ENCODE measurements at places on chromosomes 2 and 18.

- DNase-seq, result no peak
Measured at GRCh38 chr2:196934672-196935071, 8.2 kb upstream of the PGAP1 start.

- DNase-seq, result no peak
Measured at GRCh38 chr2:37323176-37323780, 1.4 kb downstream of the PRKD3 start.

DNA sequence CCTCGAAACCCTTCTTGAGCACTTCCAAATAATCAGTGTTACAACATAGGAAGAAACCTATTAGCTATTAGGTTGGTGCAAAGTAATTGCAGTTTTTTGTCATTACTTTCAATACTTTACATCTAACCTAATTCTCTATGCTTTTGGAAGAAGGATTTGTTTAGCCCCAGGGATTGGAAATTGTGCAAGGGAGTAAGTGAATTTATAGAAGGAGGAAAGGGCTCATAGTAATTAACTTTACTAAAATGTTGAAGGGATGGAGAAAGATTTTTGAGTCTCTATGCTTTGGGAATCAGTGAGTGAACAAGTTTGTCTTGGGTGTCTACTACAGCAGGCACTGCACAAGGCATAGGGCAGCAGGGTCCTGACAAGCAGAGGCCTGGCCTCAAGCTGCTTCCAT is 261.1 kb downstream of the EN1 start:
- no peak for DNase-seq

- no peak for DNase-seq
Measured at GRCh38 chr2:228387776-228388175, 206.3 kb upstream of the SPHKAP start.

- DNase-seq, result no peak
Measured at GRCh38 chr2:240033330-240033678, 3.1 kb upstream of the OR6B2 start.

- no peak for DNase-seq
Measured at GRCh38 chr2:164847981-164848741, 6.5 kb upstream of the COBLL1 start.

DNA sequence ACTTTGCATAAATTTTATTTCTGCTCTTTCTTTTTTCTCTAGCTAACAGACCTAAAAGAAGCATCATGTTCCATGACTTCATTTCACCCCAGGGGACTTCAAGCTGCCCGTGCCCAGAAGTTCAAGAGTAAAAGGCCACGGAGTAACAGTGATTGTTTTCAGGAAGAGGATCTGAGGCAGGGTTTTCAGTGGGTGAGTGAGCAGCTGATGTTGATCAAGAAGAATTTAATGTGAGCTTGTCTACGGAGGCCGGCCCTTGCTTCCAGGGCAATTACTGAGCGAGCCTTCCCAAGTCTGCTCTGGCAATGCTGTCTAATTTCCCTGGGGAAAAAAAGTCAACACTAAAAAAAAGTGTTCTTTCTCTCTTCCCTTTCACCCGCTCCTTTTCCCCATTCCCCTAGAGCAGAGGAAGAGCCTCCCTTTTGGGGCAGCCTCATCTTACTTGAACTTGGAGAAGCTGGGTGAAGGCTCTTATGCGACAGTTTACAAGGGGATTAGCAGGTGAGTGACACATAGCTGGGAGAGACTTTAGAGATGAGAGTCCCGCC is 1.2 kb downstream of the CDK15 start:
- peak; percentile 54 for DNase-seq

- DNase-seq, result no peak
Measured at GRCh38 chr2:217912098-217913024, 90.4 kb downstream of the TNS1 start.

- DNase-seq, result no peak
Measured at GRCh38 chr2:227871375-227871791, at the start of gene DAW1. DAW1 (plus strand) TSS chr2:227871631; CDS start chr2:227871690, 59 bp downstream.

GRCh38 chr2:77325395-77325794 is 196.8 kb downstream of the LRRTM4 start:
- DNase-seq, result no peak

GRCh38 chr2:155368934-155369333 is 670.4 kb downstream of the KCNJ3 start:
- DNase-seq, result no peak

DNA sequence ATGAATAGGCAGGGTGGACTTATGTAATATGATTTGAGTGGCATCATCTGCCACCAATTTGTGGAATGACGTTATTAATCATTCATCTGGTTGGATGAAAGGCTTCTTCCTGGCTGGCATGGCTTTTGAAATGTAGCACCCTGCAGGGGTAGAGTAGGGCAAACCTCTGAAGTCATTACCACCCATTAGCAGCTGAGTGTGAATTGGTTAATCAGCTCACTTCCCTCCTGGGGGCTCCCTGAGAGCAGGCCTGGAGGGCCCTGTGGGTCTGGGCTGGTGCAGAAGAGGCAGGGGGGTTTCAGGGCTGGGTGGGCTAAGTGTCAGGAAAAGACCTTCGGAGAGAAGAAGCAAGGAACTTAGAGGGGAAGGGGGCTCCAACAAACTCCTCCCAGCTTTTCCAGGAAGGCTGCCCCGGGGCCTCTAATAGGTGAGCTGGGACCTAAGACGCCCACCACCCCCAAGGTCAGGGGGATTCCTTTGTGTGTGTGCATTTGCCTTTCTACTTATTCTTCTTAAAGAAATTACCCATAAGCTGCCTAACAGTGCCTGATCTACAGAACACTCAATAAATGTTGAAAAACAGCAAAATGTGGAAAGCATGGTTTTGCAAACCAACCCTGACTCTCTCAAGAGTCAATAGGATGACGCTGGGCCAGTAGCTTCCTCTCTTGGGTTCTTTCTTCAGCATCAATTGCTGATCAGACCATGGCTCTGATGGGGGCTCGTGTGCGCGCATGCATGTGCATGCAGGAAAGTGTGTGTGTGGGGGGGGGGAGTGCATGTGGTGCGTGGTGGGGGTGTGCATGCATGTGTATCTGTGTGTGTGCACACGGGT is 49.7 kb upstream of the ZNF516 start:
- no peak for DNase-seq

GRCh38 chr2:72205504-72205881 is 57.8 kb upstream of the CYP26B1 start:
- no peak for DNase-seq
